ENCODE measurements at places on chromosomes 12 and 14.

GRCh38 chr14:20327005-20327869 lies 5.8 kb downstream of the CCNB1IP1 start:
- no peak for DNase-seq

GRCh38 chr12:92107094-92107493 lies 38.6 kb downstream of the BTG1 start:
- no peak for DNase-seq

DNA sequence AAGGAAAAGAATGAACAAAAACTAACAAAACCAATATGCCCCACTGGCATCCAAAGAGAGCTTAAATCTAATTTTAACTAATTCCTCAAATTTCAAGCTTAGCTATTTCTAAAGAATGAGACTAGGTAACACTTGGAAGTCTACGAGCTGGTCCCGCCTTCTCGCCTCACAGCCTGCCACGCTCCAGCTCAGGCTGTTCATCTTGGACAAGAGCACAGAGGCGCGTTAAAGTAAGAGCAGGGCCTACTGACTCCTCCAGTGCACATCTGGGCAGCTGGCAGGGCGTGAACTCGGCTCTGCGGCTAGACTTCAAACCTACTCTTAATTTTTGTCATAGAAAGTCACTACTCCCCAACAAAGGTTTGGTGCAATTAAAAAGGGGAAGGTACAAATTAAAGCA lies 64.6 kb downstream of the DICER1 start:
- no peak for DNase-seq

- peak; percentile 29 for DNase-seq
Measured at GRCh38 chr14:21268617-21269251, 508 bp downstream of the HNRNPC start.

DNA sequence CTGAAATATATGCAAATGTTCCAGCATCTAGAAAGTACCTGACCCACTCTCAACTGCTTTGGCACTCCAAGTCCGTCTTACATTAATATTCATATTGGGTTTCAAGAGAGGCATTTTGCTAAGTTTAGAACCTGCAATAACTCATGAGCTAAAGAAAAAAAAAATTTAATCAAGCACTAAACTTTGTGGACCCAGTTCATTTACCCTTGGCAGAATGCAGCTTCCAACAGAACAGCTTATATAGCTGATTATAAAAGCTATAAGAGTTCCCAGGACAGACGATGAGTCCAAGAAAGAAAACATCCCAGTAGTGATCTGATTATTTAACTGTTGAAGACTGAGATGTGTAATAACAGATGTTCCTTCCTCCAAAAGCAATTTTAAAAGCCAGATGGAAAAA lies 592.0 kb downstream of the KCNH5 start:
- no peak for DNase-seq

DNA sequence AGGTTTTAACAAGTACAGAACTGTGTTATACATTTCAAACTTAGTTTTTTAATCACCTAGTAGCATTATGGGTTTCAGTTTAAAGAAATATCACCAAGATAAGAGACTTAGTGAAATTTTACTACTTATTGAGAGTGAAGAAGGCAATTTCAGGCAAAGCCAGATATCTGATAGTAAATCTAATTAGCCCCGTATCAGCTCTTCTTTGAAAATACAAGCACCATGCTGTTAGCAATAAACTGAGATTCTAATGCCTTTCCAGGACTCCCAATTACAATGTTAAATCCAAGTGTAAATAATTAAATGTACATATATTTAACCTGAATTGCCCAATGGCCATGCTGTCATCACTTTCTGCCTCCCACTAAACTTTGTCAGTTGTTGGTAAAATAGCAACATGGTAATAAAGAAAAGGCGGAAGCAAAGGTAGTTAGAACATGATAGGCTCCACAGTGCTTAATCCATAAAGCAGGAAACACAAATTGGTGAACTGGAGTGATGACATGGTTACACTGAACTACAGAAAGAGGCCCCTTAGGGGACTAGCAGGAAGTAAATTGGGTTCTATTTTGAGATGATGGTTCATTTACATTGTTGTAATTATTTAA lies 646.1 kb downstream of the C12orf50 start:
- no peak for DNase-seq

- DNase-seq = no peak
Measured at GRCh38 chr12:68761901-68762630, 16.1 kb downstream of the SLC35E3 start.

GRCh38 chr12:58503731-58504130 lies 416.6 kb downstream of the LRIG3 start:
- DNase-seq = no peak

- no peak for DNase-seq
Measured at GRCh38 chr14:76599559-76600287, 161.5 kb upstream of the VASH1 start.

DNA sequence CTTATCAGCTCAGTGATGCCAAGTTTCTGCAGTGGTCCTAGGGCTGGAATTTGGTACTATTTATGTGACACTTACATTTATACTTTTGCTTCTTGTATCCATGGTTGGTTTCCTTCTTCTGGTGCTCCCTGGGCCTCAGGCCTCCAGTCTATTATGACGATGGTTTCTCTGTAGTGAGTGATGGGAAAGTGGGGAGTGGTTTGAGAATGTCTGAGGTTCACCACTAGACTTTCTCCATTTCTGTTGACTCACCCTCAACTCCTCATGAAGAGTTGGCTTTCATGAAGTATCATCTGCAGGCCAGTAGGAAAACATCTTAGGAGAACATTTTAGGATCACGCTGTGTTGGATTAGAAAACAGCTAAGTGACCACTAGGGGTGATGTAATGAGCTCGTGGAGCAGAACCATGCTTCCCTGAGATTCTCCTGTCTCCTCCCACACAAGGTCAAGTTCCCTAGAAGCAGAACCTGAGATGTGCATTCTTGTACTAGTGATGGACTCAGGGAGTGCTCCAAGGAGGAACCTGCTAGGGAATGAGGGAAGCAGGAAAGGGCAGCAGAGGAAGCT lies 32.1 kb downstream of the RPH3A start:
- no peak for DNase-seq

GRCh38 chr12:46608431-46609272 lies 217.1 kb downstream of the SLC38A4 start:
- no peak for DNase-seq

- DNase-seq = no peak
Measured at GRCh38 chr12:124140944-124141486, 153.9 kb upstream of the RFLNA start.

- no peak for DNase-seq
Measured at GRCh38 chr12:55697686-55698085, 10.0 kb downstream of the ITGA7 start.

GRCh38 chr14:24984846-24985589 lies 64.9 kb downstream of the STXBP6 start:
- DNase-seq = no peak

Measured in stimulated activated CD4-positive, alpha-beta T cell treated with anti-CD3 and anti-CD28 coated beads, TNF-alpha, amount 100 ng/mL, for 48 hours (primary cell).